T1000 (cell line): ENCODE measurements at places on chromosomes 5 and 9.

DNA sequence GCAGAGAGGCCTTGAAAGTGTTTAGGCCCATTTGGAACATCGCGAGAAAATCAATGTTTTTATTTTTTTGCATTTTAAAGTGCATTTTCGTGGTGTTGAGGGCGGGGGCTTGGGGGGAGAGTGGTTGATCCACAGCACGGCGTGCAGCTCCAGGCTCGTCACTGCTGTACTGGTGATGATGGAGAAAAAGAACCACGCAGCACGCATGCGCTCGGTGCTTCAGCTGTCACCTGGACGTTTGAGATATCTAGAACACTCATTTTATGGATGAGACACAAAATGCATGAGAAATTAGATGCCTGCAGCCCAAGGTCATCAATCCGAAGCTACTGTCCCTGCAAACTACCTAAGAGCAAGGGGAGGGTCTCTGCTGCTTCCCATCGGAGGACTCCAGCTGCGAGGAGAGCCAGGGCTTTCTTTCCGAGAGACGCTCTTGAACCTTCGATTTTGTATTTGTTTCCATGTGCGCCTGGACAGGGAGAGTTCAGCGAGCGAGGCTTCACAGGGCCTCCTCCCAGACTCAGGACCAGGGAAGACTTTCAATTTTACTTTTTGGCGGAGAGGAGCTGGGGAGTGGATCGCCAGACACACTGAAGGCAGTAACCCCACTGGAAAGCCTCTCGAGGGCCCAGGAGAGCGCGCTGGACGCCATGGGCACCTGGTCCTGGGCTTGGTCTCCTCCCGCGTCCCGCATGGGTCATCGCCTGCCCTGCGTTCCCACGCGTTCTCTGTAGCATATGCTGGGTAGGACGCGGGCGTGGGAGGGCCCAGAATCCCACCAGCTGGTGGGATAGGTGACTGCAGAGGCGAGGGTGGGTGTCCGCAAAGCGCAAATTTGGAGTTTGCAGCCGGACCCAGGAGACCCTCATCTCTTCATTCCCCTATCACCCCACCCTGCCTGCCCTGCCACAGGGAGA is 2.5 kb downstream of the DMRT2 start:
- DNase-seq = no peak

- DNase-seq = no peak
Observed at GRCh38 chr9:135502168-135502872, 1.8 kb downstream of the MRPS2 start.

- peak; percentile 6 for DNase-seq
Observed at GRCh38 chr9:32395510-32396216, 11.2 kb downstream of the ACO1 start.

GRCh38 chr5:152256580-152256979 is 148.5 kb downstream of the NMUR2 start:
- DNase-seq = no peak

DNA sequence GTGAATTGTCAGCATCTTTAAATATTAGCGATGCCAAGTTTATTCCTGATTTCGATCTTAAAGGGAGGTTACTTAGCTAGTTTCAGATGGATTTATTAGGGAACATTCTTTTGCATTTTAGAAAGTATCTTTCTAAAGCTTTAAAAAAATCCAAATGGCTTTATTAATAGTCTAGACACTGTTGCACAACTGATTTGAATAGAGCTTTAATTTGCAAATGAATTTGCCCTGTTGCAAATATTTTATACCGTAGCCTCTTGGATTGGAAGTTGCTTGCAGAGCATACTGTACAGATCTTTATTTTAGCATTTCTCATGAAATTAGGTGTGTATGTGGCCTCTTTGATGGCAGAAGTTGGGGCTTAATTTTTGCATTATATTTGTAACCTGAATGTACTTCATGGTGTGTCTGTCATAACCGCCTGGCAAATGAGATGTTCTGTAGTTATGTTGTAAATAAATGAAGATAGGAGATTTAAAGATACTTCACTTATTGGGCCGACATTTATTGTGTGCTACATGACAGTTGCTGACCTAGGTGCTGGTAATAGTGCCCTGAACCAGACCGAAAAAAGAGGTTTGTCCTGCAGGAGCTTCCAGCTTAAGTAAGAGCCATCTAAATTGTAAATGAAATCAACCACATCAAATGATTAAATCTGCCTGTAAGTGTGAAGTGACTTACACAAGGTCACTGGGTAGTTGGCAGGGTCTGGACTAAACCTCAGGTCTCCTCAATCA is 1.8 kb downstream of the TCERG1 start:
- DNase-seq = no peak

DNA sequence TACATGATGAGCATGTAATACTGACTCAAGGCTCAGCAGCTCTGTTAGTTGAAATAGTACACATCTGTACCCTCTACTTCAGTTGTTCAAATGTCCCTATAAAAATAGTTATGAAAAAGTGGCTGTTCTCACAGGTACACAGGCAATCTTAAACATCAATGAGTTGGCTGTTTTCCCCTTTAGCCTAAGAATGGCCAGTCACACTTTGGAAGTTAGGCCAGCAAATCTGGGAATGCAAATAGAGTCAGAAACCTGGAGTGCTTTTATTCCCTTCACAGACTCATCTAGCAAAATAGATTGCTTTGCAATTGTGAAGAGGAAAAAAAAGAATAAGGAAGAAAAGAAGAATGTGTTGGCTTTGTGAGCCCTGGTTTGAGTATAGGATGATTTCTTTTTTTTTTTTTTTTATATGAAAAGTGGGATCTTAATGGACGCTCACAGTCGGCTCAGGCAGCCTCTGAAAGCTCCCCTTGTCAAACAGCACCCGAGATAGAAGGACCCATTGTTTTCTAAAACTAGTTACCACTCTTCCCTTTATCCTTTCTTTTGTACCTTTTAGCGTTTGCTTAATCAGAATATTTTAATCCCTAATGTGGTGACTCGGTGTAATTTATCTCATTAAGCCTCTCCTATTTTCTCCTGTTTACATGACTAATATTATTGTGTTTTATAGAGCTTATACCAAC is 27.9 kb upstream of the TLE1 start:
- no peak for DNase-seq

DNA sequence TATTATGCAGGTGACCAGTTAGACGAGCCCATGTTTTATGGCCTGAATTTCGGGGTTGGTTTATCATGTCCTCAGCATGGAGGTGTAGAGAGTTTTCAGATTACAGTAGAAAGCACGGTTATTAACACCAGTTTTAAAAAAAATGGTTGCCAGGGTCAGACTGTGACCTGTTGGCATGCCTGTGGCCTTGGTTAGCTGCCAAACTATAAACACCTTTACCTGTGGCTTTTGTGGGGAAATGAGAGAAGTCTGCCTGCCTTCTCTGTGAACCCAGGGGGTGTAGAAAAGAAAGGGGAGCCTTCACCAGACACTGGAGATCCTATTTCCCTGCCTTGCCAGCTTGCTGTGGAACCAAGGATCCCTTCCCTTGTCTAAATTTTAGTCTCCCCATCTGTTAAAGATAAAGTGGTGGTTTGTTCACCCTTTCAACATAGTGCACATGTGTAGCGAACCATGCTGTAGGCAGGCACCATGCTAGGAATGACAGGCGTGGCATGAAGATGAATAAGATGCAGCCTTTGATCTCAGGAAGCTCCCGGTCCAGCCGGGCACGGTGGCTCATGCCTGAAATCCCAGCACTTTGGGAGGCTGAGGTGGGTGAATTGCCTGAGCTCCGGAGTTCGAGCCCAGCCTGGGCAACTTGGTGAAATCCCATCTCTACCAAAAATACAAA is 6.1 kb upstream of the PHF19 start:
- no peak for DNase-seq

- DNase-seq = no peak
Observed at GRCh38 chr9:89679016-89679415, 74.2 kb downstream of the GADD45G start.

DNA sequence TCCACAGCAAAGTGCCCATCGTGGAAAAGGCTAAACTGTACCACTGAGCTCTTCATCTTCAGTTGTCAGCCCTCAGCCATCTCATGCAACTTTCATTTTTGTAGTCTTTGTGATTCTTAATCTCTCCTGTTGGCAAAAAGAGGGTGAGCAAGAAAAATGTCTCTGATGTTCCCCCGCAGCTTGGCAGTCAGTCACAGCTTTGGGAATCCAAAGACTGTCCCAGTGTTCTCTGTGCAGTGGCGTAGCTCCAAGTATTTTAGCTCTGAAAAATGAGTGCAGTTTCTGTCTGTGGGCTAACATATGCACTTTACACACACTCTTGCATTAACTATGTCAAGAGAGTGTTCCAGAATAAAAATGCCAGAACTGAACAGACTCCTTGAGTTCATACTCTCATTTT is 372.2 kb downstream of the TMEM232 start:
- DNase-seq = no peak

- DNase-seq = peak; percentile 32
Observed at GRCh38 chr5:175822225-175822624, 49.2 kb upstream of the CPLX2 start.

- DNase-seq = no peak
Observed at GRCh38 chr9:84949971-84950370, 280.4 kb downstream of the NTRK2 start.

DNA sequence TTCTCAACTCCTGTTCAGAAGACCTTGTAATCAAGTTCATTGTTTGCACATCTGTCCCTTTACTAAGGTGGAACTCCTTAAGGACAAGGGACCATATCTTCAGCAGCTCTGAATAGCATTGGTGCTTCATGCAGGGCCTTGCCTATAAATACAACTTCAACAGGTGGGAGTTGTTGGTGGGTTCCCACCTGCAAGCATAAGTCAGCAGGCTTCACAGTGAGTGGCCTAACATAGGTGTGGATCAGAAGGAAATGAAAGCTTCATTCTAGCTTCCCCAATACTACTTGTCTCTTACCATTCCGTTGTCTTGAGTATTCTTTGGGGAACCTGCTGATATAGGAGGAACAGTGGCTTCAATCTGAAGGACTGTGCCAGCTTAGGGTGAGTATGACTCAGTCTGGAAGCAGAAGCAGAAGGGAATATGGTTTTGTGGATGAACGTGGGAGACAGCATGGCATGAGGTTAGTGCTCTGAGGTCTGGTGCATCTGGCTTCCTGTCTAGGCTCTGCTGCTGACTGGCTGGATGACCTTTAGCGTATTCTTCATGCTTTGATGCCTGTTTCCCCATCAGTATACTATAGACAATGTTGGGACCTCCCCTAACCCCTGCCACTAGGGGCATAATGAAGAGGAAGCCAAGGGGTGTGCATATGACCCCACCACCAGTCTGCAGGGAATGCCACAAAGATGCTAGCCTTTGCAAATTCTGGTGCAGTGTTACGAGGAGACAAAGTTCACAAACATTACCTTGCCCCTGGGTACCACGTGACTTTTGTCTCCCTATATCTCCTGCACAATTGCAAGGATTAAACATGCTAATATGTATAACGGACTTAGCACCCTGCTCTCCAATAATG is 192.3 kb downstream of the PALM2AKAP2 start:
- DNase-seq = no peak

- no peak for DNase-seq
Observed at GRCh38 chr5:151469992-151470391, 22.6 kb downstream of the SLC36A1 start.

- DNase-seq = no peak
Observed at GRCh38 chr9:84718476-84718875, 48.9 kb downstream of the NTRK2 start.

- DNase-seq = no peak
Observed at GRCh38 chr5:131224387-131225201, 39.3 kb upstream of the CDC42SE2 start.

GRCh38 chr9:84187090-84187489 is 153.5 kb downstream of the SLC28A3 start:
- DNase-seq = no peak

GRCh38 chr9:93295456-93296076 is 111.6 kb downstream of the WNK2 start:
- DNase-seq = no peak

- DNase-seq = no peak
Observed at GRCh38 chr5:179307013-179307800, 38.1 kb downstream of the ADAMTS2 start.

GRCh38 chr5:124162767-124163532 is 583.5 kb downstream of the ZNF608 start:
- no peak for DNase-seq

- no peak for DNase-seq
Observed at GRCh38 chr5:127976525-127976924, 107.0 kb upstream of the SLC12A2 start.

DNA sequence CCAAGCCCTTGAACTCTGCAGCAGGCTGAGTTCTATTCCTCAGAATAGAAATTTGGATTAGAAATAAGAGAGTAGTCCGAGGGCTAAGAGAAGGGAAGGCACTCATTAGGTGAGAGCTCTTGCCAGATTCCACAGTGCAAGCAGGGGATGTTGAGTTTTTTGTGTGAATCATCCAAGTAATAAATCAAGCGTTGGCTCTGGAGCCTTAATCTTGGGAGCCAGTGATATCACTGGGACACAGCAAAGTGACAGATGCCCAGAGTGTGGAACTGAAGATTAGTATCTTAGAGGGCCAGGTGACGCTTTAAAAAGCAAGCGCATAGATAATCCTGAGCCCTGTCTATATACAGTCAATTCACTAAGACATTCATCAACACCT is 60.3 kb downstream of the FOXD1 start:
- no peak for DNase-seq

DNA sequence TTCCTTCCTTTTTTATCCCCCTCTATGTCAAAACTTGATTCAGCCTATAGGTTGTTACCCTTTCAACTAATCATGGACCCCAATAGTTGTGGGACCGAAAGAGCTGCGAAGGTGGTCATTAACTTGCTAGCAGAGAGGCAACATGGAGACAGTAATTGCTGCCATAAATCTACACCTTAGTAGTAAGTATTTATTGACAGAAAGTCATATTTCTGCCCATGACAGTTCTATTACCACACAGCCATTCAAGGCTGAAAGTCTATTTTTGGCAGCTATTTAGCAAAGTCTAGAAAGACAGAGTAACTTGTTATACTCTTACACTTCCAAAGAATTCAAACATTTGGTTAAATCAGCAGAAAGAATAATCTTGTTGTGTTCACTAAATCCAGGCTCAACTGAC is 236.2 kb downstream of the PRELID2 start:
- no peak for DNase-seq

GRCh38 chr9:292915-293314 is 78.2 kb downstream of the DOCK8 start:
- no peak for DNase-seq

GRCh38 chr5:159849437-159850083 is 66.7 kb upstream of the ADRA1B start:
- no peak for DNase-seq

DNA sequence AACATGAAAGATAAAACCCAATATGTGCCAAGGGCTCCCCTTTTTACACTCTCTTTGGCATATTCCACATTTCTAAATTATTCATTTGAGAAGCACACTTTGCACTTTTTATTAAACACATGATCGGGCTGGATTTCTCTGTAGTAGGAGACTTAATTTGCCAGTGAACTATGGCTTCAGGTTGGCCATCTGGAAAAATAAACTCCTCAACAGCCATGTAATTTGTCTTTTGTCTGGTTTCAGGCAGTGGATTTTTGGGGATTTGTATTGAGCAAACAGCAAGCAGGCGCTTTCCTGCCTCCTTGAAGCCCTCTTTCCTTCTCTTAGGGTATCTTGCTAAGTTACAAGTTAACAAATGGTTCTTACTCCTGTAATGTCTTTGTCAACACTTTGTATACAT is 73.0 kb upstream of the DMRTA1 start:
- no peak for DNase-seq

GRCh38 chr5:21159510-21160059 is 1171.6 kb upstream of the CDH18 start:
- DNase-seq = no peak

GRCh38 chr9:86854898-86855523 is 92.3 kb downstream of the GAS1 start:
- DNase-seq = peak; percentile 68
